ENCODE measurements at places on chromosomes 16 and 17.

- DNase-seq = no peak
These were observed 4.3 kb upstream of the HEATR6 start for GRCh38 chr17:60082946-60083471.

DNA sequence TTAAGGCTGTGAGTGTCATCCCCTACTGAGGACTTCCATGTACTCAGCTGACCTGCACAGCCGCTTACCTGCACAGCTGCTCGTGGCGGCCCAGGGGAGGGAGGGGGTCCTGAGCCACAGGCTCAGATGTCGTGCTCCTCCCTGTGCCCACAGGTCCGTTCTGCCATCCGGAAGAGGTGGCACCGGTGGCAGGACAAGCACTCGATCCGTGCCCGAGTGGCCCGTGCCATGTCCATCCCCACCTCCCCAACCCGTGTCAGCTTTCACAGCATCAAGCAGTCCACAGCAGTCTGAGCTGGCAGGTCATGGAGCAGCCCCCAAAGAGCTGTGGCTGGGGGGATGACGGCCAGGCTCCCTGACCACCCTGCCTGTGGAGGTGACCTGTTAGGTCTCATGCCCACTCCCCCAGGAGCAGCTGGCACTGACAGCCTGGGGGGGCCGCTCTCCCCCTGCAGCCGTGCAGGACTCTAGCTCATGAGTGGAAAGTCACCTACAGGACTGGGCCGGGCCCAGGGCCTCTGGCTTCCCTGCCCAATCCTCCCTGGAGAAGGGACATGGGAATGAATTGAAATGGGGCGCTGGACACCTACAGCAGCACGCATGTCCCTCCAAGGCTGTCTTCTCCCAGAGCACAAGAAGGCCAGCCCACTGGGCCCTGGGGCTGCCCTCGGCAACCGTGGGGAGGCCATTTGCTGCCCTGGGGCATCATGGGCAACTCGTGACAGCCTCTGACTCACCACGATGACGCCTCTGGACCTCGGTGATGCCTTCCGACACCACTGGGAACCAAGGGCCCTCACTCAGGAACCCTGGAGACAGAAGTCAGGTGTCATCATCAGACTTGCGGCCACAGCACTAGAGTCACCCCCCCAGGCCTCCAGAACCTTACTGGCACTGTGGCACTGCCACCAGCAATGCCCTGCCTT is 9.9 kb upstream of the SPPL2C start:
- no peak for DNase-seq

DNA sequence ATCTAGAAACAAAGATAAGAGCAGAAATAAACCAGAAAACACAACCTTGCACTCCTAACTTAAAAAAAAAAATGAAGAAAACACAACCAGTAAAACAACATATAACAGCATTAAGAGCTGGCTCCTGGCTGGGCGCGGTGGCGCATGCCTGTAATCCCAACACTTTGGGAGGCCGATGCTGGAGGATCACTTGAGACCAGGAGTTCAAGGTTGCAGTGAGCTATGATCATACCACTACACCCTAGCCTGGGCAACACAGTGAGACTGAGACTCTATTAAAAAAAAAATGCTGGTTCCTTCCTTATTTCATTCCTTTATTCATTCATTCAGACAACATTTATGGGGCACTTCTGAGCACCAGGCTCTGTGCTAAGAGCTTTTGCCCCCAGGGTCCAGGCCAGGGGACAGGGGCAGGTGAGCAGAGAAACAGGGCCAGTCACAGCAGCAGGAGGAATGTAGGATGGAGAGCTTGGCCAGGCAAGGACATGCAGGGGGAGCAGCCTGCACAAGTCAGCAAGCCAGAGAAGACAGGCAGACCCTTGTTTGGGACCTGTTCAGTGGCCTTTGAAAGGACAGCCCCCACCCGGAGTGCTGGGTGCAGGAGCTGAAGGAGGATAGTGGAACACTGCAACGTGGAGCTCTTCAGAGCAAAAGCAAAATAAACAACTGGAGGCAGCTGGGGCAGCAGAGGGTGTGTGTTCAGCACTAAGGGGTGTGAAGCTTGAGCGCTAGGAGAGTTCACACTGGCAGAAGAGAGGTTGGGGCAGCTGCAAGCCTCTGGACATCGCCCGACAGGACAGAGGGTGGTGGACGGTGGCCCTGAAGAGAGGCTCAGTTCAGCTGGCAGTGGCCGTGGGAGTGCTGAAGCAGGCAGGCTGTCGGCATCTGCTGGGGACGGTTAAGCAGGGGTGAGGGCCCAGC is 2.6 kb downstream of the STH start:
- DNase-seq = no peak

- no peak for DNase-seq
These were observed 4.9 kb downstream of the NQO1 start for GRCh38 chr16:69721441-69721957.

DNA sequence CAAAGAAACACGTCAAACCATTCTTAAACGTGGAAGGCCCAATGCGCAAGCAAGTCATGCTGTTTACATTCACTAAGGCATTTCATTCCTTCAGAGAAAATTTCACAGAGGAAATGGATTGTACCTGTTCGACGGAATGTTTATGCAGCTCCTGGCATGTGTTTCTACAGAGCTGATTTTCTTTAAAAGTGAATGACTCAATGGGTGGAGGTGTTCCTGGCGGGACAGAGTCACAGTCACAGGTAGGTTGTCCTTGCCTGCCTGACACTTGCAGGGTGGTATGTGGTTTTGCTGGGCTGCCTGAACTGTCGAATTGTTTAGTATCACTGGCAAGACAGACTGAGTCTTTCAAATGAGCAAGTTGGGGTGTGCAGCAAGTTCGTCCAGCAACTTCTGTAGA is 11.6 kb downstream of the PALB2 start:
- no peak for DNase-seq

- DNase-seq = no peak
These were observed 751 bp upstream of the DOC2B start for GRCh38 chr17:182050-182751.

DNA sequence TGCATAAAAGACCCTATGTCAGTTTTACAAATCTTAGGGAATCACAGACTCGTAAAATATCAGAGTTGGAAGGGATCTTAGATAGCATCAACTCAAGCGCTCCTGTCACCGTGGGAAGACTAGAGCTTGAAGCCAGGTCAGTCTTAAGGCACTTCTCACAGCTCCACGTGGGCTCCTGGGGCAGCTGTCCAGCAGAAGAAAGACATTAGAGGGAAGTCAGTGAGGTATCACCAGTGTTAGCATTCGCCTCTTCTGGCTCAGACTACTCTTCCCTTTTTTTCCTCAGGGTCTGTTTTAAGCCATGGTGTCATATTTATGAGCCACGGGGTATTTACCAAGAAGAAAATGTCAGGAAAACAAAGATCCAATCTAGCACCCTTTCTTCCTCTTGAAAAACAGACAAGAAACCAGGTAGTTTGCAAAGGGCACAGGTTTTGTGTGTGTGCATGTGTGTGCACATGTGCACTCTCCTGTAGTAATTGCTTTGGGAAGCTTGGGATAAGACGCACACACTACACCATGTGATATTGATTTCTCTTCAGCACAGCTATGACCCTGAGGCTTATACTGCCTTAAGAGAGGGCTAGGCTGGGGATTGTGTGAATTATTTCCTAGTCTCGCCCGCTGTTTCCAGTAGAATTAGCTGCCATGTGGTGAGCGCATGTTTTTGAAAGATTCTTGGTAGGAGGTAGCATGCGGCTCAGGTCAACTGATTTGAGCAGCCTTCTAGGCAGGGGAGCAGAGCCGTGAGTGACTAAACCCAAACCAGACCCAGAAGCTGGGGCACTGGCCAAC is 61.0 kb upstream of the ELAC2 start:
- no peak for DNase-seq
